Stimulated activated CD4-positive, alpha-beta T cell treated with anti-CD3 and anti-CD28 coated beads, Interleukin-1b, Interleukin-23, amount 100 ng/mL, for 24 hours (primary cell): ENCODE measurements at places on chromosomes 3 and 15.

GRCh38 chr3:86949850-86950249 lies 41.1 kb downstream of the VGLL3 start:
- DNase-seq, result no peak

GRCh38 chr3:193819117-193820010 lies 226.4 kb downstream of the OPA1 start:
- DNase-seq, result no peak

GRCh38 chr15:77528290-77528967 lies 104.3 kb downstream of the LINGO1 start:
- no peak for DNase-seq

DNA sequence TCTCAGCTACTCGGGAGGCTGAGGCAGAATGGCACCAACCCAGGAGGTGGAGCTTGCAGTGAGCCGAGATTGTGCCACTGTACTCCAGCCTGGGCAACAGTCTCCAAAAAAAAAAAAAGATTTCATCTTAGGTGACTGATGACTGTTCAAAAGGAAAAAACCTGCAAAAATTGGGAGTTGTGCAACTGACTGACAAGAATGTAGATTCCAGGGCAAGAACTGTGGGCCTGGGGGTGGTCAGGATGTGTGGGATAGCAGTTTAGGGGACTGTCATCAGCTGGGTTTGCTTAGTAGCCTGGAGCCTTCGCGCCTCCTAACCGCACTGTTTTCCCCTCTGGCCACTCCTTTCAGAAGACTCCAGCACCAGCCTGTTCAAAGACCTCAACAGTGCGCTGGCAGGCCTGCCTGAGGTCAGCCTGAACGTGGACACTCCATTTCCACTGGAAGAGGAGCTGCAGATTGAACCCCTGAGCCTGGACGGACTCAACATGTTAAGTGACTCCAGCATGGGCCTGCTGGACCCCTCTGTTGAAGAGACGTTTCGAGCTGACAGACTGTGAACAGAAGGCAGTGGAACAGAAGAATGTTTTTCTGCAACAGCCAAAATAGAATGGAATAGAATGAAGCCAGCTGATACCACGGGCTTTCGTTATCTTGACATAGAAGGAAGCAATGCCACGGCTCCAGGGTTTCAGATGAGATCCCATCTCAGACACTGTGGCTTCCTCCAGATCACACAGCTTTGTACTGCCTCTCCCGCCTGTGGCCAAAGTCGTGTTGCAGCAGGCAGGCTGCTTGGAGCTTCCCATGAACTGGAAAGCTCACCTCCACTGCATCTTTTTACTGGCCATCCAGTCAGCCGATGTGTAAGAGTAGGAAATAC lies 75.3 kb upstream of the BLM start:
- DNase-seq, result no peak

DNA sequence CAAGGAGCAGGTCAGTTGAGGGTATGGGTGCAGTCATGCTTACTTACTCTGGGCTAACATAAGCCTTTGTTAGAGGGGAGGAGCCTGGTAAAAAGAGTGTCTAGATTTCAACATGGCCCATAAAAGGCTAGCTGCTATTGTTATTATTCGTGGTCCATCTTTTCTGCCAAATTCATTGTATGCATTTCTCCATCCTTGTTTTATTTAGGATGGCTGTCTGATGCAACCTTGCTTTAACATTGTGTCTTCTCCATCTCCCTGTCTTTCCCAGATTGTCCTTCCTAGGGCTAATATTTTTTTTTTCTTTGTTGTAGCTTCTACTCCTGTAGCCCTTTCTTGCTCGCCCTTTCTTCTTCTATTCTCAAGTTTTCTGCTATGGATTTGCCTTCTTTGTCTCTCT lies 12.6 kb downstream of the RBMS3 start:
- no peak for DNase-seq

DNA sequence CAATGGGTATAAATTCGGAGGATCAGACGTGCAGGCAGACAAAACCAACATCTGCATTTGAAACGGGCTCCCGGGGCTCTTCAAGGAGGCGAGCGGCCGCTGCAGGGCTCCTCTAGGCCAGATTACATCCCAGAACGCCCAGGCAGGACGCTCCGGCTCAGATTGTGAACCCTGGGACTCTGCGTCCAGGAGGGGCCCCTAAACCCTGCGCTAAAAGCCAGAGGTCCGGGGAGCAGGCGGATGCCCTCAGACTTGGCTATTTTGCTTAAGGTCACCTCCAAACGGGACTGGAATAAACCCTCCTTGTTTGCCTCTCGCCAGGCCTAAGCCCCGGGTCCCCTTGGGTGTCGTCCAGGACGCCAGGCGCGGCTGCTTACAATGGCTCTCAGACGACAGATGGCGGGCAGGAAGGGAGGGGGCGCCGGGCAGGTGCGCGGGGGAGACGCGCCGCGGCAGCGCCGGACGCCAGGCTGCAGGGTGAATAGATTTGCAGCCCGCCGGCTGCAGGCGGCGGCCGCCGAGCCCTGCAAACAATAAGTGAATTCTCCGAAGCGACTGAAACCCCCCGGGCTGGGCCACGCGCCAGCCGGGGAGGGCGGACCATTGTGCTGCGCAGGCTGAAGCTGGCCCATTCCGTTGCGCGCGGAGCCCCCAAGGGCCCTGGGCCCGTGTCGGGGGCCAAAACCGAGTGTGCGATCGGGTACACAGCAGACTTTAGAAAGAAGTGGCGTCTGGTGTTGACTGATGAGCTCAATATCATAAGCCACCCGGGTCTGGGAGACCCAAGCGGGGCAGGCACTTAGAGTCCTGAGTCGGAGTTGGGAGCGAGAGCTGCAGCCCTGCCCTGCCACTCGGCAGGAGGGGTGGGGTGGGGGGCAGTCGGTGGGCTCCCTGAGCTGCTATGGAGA lies 32.3 kb upstream of the AMOTL2 start:
- no peak for DNase-seq

- no peak for DNase-seq
These were observed 24.9 kb downstream of the PRR23E start for GRCh38 chr3:127217596-127218453.

GRCh38 chr3:37543666-37544065 lies 318.0 kb upstream of the CTDSPL start:
- DNase-seq, result no peak

GRCh38 chr3:183189641-183190040 lies 27.1 kb upstream of the LAMP3 start:
- no peak for DNase-seq

GRCh38 chr3:183298701-183299153 lies 45.7 kb downstream of the B3GNT5 start:
- no peak for DNase-seq

DNA sequence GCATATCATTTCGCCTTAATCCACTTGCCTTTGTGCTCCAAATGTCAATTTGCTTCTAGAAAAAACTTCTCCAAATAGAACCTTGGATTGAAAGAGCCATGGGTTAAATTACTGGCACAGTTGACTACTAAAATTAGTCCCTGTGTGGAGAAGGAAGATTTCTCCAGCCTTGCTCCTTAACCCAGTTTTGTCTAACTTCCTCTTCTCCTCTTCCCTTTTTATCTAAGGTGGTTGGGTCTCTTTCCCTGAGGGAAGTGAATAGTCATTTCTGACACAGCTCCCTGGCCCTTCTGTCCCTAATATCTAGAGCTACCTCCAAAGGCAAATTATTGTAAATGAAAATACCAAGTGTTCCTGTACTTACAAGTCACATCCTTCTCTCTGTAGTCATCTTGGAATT lies 527.9 kb upstream of the TBL1XR1 start:
- DNase-seq, result no peak

DNA sequence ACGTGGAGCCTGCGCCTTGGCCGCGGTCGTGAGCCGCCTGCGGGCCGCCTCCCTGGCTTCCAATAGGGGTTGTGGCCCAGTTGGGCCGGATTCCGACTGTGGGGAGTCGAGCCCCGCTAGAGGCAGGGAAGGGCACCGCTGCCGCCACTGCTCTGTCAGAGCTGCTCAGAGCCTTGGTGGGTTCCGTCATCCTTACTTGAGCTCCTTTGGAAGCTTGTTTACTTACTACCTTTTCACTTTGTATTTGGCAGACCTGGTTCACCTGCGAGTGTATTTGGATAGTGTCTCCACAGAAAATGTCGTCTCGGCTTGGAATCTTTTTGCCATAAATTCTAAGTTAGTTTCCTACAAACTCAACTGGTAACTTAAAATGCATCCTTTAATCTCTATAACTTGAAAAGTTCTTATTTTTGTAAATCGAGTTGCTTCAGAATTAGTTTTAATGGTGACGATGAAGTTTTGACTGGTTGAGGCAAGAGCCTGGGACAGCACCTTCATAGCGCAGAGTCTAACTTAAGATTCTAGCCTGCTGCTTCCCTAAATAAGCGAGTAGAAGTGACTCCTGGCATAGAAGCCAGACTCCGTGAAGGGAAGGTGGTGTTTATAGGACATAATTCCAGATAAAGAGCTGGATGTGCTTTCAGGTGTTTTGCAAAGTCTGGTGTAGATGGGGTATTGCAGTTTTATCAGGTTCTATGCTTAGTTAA lies 800 bp downstream of the DAG1 start:
- DNase-seq, result no peak

GRCh38 chr15:58125333-58125732 lies 12.8 kb upstream of the AQP9 start:
- no peak for DNase-seq

DNA sequence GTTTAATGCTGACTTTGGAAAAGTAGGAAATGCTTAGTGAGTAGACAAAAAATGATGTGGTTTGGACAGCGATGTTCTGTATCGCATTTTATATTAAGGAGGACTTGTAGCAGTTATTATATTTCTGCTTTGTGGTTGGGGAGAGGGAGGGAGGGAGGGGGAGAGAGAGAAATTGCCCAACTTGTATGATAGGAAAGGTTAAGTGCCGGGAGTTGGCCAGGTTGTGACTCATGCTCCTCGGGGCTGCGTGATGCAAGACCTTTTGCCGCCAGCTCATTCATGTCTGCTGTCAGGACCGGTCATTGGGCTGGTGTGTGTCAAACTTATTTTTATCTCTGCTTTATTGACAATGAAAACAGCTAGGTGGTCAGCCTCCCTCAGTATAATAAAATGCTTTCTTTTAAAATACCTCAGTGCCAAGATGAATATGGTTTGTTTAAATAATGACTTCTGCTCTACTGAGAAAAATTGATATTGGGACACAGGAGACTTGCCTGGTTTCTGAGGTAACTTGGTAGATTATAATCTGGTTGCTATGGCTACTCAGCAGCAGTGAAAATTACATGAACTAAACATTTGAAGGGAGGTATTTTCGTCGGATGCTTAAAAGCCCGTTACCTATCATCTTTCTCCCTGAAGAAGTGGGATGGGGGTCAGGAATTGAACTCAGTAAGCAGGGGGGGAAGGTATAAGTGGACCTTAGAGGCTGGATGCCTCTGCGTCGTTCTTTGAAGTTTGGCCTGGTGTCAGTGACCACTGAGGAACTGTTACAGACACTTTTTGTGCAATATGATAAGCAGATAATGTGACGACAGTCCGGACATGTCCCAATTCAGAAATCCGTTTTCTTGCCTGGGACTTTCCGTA lies 90.7 kb downstream of the FNDC3B start:
- no peak for DNase-seq

DNA sequence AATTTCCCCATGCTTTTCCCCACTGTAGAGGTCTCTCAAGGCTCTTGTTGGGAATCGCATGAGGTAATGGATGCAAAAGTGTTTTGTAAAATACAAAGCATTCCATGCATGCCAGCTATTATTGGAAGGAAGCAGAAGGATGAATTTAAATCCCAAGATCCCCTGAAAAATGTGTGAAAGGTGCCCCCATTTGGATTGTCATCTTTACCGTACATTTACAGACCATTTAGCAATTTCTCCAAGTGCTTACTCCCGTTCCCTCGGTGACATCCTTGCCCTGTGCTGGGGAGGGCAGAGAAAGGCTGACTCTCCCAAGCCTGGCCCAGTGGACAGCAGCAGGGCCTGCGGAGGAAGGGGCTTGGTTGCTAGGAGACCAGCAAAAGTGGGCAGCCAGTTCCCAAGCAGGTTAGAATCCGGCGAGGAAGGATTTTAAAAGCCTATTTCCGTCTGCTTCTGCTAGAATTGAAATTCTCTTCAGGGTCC lies 31.1 kb upstream of the NEO1 start:
- no peak for DNase-seq

DNA sequence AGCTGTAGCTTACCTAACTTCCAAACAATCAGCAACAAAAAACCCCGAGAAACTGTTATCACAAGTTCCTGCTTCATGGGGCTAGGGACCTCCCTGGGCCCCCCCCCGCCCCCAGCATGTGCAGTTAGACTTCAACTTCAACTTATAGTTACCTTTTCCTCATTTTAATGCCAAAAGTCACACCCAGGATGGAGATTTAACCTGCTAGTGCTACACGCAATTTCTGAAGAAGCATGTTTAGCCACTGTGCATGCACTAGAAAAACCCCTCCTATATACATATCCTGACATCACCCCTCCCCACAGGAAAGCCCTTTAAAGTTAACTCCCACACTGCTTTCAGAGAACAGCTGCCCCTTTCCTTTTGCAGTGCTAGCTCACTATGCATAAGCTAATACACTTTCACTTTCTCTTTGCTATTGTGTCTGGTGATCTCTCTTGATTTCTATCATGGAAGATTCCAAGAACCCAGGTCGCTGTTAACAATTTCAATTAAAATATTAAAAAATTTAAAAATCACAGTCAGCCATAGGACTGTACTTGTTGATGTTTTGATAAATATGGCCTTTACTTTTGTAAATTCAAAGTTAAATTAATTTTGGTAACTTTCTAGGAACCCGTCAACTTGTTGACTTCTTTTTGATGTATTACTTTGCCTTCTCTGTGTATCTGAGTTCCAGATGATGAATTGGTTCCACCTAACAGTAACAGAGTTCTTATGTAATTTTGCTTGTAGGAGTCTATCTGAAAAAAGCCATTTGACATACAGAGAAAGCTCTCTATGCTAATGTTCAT lies 75.2 kb upstream of the ACAD9 start:
- DNase-seq, result peak; percentile 54

DNA sequence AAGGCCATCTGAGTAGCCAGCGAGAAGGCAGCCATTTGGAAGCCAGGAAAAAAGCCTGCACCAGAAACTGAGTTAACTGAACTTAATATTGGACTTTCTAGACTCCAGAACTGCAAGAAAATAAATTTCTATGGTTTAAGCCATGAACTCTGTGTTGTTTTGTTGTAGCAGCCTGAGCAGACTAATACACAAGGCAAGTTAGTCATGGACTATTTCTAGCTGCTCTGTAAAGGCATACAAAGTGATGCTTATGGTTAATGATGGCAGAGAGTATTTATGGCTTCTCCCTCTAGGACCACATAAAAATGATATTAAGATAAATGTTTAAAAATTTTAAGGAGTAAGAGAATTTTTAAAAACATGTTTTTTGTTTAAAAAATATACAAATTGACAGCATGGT lies 37.1 kb downstream of the PROS1 start:
- DNase-seq, result no peak

- no peak for DNase-seq
These were observed 14.8 kb downstream of the SKIL start for GRCh38 chr3:170372190-170372879.
